ENCODE measurements at places on chromosomes 12 and 14.

- DNase-seq = no peak
These were observed 44.3 kb downstream of the CYP46A1 start for GRCh38 chr14:99728231-99728920.

DNA sequence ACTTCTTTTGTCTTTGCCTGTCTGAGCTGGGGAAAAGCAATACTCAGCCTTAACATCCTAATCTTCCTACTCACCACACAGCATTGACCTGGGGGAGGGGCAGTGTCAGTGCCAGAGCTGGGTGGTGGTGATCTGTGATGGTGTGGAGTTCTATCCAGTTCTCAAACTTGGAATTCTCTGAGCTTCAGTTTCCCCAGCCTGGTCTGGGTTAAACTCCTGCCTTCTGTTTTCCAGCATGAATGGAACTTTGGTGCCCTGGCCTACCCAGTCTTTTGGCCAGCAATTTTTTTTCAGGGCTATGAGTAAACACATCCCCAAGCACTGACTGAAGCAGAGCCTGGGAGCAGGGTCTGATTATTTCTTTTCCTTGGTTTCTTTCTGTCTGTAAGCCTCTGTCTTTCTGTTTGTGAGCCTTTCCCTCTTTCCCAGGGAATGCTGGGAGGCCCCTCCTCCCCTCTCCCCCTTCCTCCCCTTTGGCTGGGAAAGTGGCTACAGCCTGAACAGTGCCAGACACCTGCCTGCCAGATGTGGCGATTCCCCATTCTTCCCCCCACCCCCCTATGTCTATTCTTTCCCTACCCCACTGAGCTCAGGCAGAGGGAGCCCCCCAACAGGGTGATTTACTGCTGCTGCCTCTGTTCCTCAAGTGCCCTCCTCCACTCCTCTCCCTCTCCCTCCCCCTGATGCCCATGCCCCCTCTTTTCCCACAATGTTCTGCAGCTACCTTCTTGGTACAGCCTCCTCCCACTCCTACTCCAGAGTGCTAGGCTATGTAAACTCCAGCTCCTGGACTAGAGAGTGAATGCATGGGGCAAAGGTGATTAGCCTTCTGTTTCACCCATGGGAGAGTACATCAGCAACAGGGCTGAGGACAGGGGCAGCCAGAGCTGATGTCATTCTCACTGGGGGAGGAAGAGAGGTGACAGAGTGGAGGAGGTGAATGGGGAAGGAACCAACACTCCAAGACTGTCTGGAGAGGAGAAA is 11.1 kb downstream of the GPR84 start:
- DNase-seq = no peak

DNA sequence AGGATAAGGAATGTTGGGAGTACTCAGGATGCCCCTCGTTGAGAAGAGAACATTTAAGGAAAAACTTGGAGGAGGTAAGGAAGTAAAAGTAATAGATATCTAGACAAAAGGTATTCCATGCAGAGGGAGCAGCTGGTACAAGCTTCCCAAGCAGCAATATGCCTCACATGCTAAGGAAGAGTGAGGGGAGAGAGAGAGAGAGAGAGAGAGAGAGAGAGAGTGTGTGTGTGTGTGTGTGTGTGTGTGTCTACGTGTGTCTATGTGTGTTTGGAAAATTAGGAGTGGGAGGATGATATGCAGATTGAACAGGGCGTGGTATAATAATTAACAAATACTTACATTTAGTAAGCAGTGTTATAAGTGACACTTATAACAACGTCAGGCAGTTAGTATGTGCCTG is 9.2 kb upstream of the PARP11 start:
- no peak for DNase-seq

GRCh38 chr14:38004610-38004879 is 203.2 kb upstream of the SSTR1 start:
- DNase-seq = no peak

GRCh38 chr12:96457191-96457930 is 32.0 kb upstream of the CFAP54 start:
- no peak for DNase-seq

DNA sequence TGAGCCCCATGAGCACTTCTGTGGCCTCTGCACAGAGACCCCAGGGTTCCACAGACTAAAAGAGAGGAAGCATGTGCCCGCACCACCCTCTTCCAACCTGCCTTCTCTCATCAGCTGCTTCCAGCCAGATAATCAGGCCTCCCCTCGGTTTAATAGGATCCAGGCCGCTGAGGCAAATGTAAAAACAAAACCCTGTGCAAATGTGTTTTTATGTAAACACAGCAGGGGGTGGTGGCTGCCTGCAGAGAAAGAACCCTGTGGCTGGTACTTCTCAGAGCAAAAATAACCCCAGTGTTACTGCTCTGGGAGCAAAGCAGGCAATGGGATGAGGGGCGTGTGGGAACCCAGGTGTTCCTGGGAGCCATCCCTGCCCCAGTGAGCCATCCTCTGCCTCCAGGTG is 46.2 kb downstream of the WSCD2 start:
- no peak for DNase-seq

DNA sequence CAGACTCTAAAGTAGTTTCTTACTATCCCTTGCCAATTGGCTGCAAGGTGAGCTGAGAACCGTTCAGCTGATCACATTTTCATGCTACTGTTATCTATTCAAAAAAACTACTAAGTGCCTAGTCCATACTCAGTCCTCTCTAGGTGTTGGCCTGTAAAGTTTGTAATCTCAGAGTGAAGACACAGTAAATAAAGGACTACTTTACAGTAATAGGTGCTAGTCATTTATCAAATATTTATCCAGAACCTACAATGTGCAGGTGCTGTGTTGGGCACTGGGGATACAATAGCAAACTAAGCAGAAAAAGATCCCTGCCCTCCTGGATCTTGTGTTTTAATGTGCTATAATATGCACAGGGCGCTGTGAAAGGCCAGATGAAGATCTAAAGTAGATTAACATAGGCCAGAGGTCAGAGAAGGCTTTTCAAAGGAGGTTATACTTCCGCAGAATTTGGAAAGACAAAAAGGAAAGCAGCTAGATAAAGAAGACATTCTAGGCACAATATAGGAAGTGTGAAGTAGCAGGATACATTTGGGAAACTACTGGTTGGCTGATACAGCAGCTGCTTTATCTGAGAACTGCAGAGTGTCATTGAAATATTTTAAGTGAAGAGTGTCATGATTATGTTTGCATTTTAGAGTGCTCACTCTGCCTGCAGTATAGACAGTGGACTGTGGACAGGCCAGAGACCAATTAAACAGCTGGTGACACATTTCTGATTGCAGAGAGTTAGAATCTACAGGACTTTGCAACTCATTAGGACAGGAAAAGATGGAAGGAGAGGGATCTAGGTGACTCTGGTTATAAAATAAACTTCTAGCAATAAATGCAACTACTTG is 8.0 kb upstream of the ACTR10 start:
- DNase-seq = no peak

DNA sequence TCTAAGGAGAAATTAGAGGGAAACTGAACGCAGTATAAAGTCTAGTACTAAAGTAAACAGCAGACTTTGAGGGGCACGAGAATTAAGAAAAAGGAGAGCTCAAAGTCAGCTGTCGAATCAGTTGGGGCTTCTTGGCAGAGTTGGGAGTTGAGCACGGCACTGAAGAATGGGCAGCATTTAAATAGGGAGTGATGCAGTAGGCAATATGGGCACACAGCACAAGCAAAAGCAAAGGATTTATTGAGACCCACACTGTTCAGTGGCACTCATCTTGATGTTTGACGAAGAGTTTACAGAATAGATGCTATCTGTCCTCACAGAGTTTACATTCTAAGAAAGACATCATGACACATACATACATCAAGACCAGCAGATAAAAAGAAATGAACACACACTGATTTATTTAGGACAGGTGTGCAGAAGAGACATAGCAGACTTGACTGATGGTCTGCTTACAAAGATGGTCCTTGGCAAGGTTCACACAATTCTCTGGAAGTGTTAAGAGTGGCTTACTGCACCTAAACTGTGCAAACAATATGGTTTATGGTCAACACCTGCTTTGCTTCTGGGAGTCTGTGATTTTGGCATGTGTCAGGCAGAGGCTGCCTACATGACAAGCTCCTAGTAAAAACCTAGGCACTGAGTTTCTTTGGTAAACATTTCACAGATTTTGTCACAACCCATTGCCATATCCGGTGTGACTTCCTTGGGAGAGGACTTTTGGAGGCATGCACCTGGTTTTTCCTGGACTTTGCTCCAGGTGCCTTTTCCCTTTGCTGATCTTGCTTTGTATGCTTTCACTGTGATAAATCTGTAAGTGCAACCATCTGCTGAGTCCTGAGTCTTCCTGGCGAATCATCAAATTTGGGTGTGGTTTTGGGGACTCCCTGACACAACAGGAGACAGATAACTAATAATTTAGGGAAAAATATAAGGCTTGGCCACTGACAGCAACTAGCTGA is 26.3 kb downstream of the ALKBH1 start:
- DNase-seq = no peak

DNA sequence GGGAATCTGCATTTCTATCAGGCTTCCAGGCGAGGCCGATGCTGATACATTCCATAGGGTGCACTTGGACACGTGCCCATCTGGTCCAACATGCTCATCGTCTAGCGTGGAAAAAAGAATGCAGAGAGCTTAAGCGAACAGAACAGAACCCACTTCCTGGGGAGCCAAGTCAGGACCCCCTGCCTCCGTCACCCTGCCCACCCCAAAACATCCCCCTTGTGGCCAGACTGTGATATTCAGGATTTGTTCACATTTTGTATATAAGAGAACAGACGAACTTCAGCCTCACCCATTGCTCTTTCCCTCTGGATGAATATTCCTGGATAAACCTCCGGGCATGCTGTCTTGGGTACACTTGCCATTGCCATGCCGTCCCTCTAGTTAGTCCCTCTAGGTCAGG is 4.3 kb upstream of the PIWIL1 start:
- DNase-seq = no peak

DNA sequence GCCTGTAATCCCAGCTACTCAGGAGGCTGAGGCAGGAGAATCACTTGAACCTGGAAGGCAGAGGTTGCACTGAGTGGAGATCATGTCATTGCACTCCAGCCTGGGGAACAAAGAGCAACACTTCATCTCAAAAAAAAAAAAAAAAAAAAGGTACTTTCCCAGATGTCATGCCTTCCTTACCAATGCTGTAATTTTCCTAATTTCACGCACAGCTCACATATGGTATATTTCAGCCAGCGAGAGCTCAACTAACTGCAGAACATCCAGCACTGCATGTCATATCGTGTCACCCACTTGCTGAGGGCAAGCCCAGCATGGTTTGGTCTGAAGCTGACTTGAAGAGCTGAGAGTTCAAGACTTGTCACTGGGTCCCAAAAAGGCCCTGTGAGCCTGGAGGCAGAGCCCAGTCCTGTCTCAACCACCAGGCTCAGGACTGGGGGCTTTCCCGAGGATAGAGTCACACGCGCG is 29.0 kb downstream of the NFKBIA start:
- DNase-seq = no peak

DNA sequence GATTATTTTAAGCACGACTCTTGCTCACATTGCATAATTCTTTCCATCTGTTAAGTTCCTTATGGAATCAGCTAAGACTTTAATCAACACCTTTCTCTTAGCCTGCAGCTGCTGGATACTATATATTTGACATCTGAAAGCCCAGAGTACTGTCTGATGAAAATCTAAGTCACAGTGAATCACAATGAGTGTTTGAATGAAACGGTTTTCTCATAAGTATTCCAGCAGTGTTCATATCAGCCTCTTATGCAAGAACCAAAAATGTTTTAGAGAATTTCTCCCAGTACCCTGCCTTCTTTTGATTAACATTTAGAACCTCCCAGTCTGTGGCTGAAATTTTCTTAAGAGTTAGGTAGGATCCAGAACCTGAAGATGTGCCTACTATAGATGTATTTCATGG is 55.6 kb downstream of the FRMD6 start:
- DNase-seq = no peak

DNA sequence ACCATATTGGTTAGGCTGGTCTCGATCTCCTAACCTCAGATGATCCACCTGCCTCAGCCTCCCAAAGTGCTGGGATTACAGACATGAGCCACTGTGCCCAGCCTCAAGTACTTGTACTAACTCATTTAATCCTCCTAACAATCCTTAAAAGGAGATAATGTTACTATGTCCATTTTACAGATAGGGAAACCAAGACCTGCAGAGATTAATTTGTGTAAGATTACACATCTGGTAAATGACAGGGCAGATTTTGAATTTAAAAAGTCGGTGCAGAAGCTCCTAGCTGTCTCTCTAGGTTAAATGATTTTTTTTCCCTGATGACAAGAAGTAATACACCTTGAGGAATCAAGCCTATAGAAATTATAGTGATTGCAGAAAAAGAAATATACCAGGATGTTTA is 13.7 kb upstream of the HECTD1 start:
- no peak for DNase-seq

GRCh38 chr12:125907351-125907750 is 842.1 kb downstream of the AACS start:
- no peak for DNase-seq

DNA sequence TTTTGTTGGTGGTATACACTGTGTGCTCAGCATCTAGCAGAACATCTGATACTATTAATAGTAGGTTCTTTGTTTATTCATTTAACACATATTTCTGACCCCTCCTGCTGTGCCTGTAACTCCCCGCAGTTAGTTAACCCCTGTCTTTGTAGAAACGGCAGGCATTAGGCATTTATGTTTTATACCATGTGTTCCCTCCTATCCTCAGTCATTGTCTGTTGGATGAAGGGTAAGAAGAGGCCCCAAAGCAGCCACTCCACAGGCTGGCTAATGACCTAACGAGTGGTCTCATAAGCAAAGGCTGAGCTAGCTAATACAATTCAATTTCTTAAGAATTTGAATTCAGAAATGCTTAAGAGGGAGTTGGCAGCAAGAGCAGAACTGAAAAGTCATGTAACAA is 170.8 kb downstream of the TMX1 start:
- DNase-seq = no peak

DNA sequence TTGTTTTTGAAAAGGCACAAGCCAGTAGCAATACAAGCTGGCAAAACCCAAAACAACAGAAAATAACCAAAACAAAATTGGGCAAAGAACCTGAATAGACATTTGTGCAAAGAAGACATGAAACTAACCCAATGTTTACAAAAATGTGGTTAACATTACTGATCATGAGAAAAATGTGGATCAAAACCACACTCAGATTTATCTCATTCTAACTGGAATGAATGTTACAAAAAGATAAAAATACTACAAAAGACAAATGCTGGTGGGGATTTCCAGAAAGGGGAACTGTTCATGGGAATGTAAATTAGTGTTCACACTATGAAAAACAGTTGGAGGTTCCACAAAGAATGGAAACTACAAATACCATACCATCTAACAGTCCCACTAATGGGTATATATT is 26.6 kb downstream of the ASCL4 start:
- DNase-seq = no peak

- DNase-seq = no peak
These were observed 57.3 kb downstream of the ETV6 start for GRCh38 chr12:11706509-11707379.

- no peak for DNase-seq
These were observed 22.3 kb downstream of the DYRK4 start for GRCh38 chr12:4584281-4584680.

DNA sequence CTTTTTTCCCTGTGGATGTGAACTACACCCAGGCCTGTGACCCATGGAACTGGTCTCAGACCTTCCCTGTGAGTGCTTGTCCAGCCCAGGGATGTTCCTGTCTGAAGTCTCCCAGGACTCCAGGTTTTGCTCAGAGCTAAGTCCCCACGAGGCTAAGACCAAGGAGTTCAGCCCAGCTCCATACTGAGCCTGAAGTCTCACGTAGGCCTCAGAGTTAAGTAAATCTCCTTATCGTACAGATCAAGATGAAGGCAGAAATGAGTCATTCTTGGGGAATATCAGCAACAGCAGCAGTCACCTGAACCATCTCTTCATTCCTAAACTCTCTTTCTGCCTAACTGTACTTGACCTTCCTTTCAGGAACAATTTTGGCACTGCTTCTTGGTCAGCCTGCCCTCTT is 139.8 kb downstream of the ANO6 start:
- no peak for DNase-seq

Measured in AML-193 (cell line).